ENCODE measurements at places on chromosomes 4 and X.
A peak's percentile ranks its signal among the peaks of the same experiment; 100 is the strongest.

- peak; percentile 58 for DNase-seq
Measured at GRCh38 chr4:121951521-121952110, at the start of gene TRPC3. TRPC3 (minus strand) TSS chr4:121952060; CDS start chr4:121951680, 380 bp downstream.

DNA sequence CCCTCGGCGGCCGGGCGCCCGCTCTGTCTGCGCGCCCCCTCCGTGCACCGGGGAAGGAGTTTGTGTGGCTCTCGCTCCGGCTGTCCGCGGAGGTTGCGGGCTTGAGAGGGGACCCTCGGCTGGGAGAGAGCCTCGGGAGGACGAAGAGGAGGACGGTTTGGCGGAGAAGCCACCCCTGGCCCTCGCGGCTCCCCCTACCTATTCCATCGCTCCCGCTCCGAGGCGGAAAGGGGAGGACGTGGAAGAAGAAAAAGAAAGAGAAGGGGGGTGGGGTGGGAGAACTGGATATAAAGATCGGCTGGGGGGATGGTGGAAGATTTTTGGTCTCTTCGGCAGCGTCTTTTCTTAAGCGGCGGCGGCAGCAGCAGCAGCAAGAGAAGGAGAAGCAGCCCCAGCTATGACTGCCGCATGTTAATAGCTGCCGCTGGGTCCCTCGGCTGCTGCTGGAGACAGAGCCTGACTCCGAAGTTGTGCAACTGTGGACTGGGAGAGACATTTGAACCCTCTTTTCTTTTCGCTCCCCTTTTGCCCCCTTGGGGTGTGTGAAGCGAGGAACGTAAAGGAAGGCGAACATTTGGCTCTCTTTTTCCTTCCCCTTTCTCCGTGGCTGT lies 895 bp downstream of the ADGRL3 start:
- DNase-seq: no peak

DNA sequence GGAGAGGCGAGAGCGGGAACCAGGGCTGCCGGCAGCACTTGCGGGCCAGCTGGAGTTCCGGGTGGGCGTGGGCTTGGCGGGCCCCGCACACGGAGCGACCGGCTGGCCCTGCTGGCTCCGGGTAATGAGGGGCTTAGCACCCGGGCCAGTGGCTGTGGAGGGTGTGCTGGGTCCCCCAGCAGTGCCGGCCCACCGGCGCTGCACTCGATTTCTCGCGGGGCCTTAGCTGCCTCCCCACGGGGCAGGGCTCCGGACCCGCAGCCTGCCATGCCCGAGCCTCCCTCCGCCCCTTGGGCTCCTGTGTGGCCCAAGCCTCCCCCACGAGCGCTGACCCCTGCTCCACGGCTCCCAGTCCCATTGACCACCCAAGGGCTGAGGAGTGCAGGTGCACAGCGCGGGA lies 25.2 kb upstream of the KIT start:
- DNase-seq: no peak

GRCh38 chr4:186192066-186192612 lies 772 bp downstream of the CYP4V2 start:
- DNase-seq: no peak

DNA sequence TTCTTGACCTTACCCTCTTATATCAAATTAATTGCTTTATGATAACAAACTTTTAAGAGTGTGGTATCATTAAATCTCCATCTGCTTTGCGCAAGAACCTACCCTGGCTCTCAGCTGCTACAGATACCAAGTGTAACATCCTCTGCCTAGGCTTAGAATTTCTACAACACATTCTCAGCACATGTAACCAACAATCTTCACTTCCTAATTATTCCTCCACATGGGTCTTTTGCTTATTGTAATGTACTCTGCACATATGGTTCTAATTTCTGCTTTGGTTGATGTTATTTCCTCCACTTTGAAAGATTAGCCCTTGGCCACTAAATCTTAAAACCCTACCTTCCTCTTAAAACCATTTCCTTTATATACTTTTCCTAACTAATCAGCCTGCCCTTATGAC lies 242.4 kb downstream of the ARHGAP24 start:
- DNase-seq: no peak

- no peak for DNase-seq
Measured at GRCh38 chrX:24435060-24435459, 30.0 kb upstream of the PDK3 start.

GRCh38 chrX:34144246-34144645 lies 12.1 kb upstream of the FAM47A start:
- no peak for DNase-seq

GRCh38 chr4:8221476-8221875 lies 22.4 kb downstream of the SH3TC1 start:
- no peak for DNase-seq

DNA sequence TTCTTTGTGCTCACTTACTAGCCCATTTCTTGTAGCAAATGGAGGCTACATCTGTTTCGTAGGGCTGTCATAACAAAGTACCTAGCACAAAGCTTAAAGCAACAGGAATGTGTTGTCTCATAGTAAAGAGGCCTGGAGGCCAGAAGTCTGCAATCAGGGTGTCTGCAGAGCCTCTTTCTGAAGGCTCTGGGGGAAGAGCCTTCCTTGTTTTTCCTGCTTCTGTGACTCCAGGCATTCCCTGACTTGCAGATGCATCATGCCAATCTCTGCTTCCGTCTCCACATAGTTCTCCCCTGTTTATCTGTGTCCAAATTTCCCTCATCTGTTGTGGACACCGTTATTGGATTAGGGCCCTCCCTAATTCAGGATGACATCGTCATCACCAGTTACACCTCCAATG lies 67.1 kb downstream of the SHROOM2 start:
- DNase-seq: no peak

DNA sequence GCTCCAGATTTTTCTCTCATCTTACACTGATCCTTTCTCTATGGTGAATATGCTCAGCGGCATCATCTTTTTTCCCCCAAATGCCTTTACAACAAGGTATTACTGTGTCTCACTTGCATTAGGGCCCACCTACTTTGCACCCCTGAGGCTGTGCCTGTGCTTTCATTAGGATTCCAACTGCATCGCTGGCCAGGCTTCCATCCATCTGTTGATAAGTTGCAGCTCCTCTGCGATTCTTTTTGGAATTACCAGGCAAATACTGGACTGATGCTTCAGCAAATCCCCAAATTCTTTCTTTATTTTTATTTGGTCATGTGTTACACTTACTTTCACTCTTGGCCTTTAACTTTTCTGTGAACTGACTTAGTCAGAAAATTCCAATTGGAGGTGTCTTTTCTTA lies 77.3 kb downstream of the AFF2 start:
- DNase-seq: no peak

GRCh38 chrX:152575331-152575730 lies 62.4 kb upstream of the GABRQ start:
- no peak for DNase-seq

- no peak for DNase-seq
Measured at GRCh38 chr4:169315530-169316343, 45.0 kb upstream of the SH3RF1 start.

GRCh38 chr4:88107406-88108107 lies 50.9 kb downstream of the ABCG2 start:
- no peak for DNase-seq

GRCh38 chr4:83964996-83965541 lies 429.2 kb downstream of the GPAT3 start:
- no peak for DNase-seq

- DNase-seq: no peak
Measured at GRCh38 chrX:11577603-11578002, 88.1 kb downstream of the ARHGAP6 start.

DNA sequence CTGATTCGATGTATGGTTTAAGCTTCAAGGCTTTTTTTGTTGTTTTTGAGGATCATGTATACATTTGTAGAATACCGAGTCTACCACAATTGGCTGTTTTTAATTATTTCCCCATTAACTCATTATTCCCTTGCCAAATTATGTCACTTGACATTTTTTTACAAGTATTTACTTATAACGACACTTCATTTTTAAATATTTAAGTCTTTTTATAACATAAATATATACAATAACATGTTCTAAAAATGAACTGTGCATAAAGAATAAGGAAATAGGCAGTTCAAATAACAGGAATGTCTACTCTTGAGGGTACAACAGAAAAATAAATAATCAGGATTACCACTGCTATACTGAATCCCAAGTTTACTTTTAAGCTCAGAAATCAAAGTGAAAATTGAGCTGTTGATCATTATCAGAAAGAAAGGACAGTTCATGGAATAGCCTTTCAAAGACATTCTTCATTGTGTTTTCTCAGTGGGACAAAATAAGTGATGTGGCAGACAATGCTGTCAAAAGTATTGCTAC lies 627.5 kb downstream of the PCDH19 start:
- DNase-seq: no peak

- no peak for DNase-seq
Measured at GRCh38 chr4:96056346-96056934, 216.5 kb downstream of the PDHA2 start.

GRCh38 chr4:183968931-183969330 lies 63.8 kb downstream of the STOX2 start:
- DNase-seq: no peak

Measured in activated T-cell treated with anti-CD3 and anti-CD28 coated beads, Interleukin-2, amount 50 U/mL, for 24 hours (primary cell).